ENCODE measurements at places on chromosomes 12 and 14.

- no peak for DNase-seq
These were observed 507.4 kb upstream of the TBX3 start for GRCh38 chr12:115191342-115191741.

GRCh38 chr12:54386403-54387113 lies 2.0 kb upstream of the ZNF385A start:
- DNase-seq, result no peak

DNA sequence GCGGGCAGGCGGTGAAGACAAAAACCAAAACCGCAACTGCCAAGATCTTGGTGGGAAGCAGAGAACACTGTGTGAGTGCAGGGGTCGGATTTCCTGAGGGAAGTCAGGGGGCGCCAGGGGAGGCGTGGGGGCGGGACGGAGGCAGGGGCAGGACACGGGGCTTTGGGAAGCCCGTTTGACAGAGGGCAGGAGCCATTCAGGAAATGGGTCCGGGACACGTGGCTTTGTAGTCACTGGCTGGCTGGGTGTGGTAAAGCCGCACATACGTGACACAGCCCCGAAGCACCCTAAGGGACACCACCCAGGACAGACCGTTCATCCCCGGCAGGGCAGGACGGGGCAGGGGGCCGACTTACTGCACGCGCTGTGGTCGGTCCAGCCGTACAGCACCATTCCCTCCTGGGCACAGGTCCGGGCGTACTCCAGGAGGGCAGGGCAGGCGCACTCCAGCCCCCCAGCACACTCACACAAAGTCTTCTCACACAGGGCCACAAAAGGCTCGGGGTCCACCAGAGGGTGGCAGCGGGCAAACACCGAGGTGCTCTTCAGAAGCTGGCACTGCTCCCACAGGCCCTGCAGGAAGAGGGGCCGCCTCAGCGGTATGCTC lies 49.4 kb downstream of the VWF start:
- DNase-seq, result no peak

DNA sequence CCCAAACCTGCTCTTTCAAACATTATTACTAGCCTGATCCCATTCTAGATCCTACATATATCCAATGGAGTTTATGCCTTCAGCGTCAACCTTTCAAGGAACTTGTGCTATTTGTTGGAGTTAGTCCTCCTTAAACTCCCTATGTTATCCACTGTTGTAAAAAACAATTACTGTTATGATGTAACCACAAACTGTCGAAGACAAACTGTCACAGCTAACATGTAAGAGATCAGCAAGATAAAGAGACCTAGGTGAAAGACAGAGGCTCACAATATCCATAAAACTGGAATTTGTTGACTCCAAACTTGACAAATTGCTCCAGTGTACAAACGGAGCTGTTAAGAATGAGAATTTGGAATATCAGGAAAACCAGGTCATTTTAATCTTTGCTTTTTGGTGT lies 70.7 kb downstream of the CDK17 start:
- no peak for DNase-seq

DNA sequence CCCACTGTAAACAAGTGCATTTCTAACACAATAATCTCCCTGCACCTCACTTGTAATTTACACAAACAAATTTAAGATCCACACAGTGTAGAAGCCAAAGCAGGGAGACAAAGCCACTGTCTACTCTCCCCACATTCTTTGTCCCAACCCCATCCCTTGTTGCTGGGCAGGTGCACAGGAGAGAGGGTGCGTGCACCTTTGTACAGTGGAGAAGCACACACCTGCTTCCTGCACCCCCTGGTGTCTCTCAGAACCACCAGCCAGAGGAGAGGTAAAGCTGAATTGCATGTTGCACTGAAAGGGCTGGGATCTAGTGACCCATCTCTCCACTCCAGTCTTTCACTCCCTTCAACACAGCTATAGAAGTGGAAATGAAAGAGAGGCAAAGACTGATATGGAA lies 51.4 kb upstream of the IFNG-AS1 start:
- DNase-seq, result no peak
